ENCODE measurements at places on chromosomes 4 and X.

DNA sequence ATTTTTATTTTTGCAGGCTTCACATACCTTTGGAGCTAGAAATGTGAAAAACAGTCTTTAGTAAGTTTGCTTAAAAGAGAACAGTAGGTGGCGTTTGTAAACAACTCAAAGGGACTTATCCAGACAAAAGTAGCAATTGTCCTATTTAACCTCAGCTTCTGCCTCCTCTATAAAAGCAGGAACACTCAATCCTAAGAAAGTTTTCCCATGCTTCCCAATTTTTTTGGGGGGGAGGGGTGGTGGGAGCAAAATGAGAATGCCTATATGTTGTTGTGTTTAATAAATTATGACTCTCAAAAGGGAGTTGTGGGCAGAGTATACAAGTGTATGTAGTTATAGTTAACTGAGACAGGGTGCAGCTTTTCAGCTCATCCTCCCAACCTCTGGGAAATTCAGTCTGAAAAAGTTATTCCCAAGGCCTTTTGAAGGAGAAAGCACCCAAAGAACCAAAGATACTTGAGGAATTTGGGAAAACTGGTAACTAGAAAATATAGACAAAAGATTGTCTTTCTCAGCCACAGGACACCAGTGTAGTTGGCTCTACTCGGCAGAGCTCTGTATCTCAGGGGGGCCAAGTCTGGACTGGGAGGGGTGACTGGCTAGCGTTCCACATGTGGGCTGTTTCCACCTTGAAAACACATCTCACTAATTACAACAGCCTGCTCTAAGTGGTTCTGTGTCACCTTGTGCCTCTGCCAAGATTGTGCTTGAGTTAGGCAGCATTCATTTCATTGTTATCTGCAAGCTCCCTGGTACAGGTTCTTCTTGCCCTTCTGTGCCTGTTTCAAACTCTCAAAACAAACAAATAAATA lies 2.8 kb downstream of the SFRP2 start:
- DNase-seq = no peak

GRCh38 chrX:153460826-153461225 lies 9.6 kb downstream of the HAUS7 start:
- DNase-seq = no peak

DNA sequence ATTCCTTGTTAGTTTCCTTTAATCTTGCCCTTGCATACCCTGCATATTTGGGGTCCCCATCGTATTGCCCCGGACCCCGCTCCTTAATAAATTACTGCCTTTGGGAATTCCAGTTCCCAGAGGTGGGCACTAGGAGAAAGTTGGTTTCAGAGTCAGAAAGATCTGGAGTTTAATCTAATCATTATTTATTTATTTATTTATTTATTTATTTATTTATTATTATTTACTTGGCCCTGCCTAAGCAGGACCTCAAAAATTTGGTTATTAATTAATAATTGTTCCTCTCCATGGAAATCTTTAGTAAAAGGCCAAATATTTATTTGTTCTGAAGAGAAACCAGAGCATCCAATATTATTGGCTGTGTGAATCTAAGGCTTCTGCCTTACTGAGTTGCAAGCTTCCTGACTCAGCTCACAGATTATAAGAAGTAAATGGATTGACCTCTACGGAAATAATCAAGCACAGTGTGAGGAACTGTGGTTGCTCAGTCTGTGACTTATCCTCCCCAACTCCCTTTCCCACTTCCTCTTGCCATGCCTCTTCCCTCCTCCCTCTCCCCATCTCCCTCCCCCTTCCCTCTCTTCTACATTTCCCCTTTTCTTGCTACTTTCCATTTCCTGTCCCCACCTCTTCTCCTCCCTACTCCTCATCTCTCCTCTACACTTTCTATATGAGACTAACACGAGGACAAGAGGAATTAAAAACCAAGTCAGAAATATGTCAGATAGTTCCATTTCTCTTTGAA lies 61.5 kb upstream of the AP1S2 start:
- DNase-seq = no peak

GRCh38 chrX:78199851-78200250 lies 60.4 kb upstream of the TAF9B start:
- no peak for DNase-seq

- peak; percentile 42 for DNase-seq
Observed at GRCh38 chr4:173167758-173168395, 734 bp upstream of the GALNT7 start.

- no peak for DNase-seq
Observed at GRCh38 chr4:103786014-103786413, 66.2 kb upstream of the TACR3 start.

GRCh38 chr4:110020139-110020538 lies 107.5 kb downstream of the EGF start:
- no peak for DNase-seq

DNA sequence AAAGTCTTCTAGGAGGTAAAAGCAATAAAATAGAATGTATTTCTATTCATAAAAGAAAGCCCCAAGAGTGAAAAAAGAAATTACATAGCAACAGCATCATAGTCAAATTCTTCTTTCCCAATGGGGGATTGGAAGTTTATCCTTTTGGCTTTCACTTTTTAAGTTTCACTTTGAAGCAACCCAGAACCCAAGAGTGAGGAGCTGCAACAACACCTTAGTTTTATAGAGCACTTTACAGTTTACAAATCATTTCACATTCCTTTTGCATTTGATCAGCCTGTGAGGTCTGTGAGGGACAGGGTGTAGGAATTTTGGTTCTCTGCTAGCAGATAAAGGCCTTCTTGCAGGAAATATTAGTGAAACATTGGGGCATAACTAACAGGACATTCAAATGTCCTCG lies 112.0 kb upstream of the NDP start:
- no peak for DNase-seq

DNA sequence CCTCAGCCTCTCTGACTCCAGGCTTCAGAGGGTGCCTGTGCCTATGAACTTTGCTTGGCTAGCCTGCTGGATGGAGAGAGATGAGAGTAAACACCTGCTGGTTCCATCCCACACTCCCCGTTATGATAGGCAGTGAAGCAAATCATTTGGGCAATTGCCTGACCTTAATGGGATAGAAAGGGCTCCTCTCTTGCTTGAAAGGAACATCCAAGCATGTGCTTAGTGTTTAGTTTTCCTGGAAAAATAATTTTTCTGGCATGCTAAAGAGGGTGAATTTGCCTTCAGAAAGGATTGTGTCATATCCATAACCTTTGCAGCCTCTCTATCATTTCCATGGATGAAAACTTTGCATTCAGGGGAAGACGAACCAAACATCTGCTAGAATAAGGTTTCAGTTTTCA lies 10.8 kb downstream of the PLAC1 start:
- DNase-seq = no peak

- no peak for DNase-seq
Observed at GRCh38 chrX:11678158-11678557, 12.4 kb upstream of the ARHGAP6 start.

DNA sequence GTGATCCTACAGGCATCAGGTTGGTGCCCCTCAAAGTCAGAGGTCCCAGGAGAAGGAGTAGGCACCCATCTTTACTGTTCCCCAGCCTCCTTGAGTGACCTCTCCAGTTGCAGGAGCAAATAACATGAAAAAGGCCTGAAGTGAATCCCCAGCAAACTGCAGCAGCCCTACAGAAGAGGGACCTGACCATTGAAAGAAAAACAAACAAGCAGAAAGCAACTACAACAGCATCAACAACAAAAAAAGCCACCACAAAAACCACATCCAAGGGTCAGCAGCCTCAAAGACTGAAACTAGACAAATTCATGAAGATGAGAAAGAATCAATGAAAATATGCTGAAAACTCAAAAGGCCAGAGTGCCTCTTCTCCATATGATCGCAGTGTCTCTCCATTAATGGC lies 128.7 kb downstream of the ANKRD50 start:
- no peak for DNase-seq

DNA sequence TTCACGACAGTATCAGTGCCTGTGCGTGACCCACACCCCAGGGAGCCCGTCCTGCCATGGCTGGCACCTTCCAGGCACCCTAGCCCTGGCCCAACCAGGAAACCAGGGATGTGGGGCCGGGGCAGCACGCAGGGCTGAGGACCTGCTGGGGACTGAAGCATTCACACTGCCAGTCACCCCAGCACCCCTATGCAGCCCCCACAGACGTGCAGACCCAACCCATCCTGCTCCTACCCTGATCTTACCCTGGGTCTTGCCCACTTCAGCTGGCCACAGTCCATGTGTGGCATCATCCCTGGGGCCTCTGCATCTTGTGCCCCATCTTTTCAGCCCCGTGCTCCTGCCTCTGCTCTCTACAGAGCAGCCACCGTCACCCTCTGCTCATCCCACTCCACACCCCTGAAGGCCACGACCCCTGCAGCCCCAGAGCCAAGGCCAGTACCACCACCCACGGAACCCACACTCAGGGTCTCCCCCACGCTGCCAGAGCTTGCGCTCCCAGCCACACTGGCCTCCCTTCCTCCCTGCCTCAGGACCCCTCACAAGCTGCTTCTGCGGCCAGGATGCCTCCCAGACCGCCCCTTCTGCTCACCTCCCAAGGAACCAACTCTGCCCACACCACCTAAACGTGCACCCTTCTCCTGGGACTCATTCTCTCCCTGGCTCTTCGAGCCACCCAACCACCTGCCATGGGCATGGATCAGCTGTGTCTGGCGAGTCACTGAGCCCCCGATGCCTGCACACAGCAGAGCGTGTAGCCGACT lies 25.6 kb downstream of the GAK start:
- no peak for DNase-seq

- DNase-seq = no peak
Observed at GRCh38 chr4:138507522-138507921, 265.4 kb upstream of the SLC7A11 start.

DNA sequence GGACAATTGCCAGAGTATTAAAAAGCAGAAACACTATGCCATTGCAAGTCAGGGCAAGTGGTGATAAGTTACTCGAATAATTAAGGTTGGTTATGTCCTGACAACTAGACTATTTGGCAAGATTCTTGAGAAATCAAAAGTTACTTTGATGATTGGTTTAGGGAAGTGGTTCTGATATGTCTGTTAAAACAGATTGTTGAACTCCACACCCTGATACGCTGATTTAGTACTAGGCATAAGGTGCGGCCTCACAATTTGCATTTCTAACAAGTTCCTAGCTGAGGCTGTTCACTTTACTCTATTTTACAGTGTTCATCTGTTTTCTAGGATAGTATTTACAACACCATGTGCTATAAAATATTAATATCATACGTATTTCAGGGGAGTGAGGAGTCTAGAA lies 12.5 kb downstream of the GABRA4 start:
- DNase-seq = no peak

DNA sequence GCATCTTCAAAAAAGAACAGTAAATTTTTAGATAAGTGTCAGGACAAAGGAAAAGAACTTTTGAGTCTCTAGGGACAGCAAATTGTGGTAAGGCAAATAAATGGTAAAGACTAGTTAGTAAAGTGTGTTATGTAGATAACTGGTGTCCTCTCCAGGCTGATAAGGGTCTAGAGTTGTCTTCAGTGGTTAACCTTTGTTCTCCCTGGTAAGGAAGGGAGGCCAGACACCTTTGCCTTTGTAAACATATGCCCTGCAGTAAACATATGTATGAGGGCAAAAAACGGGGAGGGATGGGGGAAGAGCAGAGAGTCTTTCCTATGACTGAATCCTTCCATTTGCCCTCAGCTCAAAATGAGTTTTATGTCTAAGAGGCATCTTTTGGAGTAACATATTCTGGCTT lies 384.6 kb downstream of the HNRNPD start:
- no peak for DNase-seq

DNA sequence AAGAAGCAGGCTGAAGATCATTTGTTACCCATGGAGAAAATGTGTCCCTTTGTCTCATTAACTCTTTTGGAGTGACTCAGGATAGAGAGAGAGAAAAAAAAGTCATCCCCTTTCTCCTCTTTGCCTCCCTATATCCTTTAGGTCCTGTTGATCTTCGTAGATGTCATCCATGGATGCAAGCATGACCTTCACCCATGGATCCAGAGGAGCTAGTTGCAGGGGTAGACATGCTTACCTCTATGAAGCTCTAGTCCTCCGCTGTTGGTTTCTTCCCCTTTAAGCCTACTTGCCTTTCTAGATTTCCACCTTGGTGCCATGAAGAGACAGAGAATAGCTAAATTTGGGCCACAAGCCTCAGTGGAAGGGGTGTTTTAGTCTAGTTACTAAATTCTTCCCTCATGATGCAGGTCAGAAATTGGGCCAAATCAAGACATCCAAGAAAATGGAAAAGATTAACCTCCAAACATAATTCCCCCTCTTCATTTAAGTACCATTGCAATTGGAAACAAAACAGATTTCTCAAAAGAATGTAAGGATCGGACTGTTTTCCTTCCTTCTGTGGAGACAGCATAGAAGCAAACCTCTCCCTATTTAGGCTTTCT lies 178.4 kb downstream of the TECRL start:
- no peak for DNase-seq

DNA sequence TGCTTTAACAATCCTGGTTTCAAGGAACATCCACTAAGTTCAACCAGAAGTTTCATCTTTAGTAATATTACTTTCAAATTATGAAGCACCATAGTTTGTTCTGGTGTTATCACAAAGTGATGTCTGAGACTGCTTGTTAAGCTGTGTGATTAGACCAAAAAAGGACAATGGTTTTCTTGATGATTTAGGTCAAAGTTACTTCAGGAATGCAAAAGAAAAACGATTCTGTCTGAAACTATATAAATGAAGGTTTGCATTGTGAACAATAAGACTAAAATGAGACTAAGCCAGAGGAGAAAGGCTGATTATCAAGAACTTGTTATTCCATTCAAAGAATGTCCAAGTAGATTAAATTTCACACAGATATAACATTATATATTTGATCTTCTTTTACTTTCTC lies 122.4 kb upstream of the ETNPPL start:
- no peak for DNase-seq

- no peak for DNase-seq
Observed at GRCh38 chr4:143502231-143502630, 11.3 kb upstream of the SMARCA5 start.

DNA sequence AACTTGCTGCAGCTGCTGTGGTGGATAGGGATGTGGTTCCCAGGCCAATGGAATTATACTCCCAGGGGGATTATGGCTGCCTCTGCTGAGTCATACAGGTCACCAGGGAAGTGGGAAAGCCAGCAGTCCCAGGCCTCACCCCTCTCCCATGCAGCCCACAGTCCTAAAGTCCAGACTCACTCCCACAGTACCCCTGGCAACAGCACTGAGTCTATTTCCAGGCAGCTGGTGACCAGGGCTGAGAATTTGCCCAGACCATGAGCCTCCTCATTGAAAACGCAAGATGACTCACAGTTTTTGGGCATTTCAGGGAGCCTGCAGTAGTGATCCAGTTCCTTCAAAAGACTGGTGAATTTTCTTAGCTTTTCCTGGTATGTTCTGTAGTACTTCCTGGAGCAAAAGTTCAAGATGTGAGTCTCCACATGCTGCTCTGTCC lies 137.6 kb downstream of the NPNT start:
- DNase-seq = no peak

- no peak for DNase-seq
Observed at GRCh38 chr4:7664106-7664505, 229.4 kb upstream of the PSAPL1 start.

- DNase-seq = no peak
Observed at GRCh38 chrX:9867226-9867625, 81.0 kb downstream of the SHROOM2 start.

DNA sequence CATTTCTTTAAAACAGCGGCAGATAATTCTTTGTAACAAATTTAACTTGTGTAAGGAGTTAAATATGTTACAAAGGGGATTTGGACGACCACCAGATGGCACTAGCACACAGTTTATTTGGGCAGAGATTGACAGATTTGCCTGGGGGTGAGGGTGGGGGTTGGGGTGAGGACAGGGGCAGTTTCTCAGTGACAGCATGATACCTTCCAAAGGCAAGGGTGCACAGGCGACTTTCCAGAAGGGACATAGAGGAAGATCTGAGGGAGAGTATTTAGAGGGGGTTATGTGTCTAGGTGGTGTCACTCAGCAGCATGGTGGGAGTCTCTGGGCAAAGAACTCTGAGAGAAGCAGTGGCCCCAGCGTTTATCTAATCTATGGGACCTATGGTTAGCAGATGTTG lies 9.6 kb upstream of the TMA16 start:
- DNase-seq = no peak
